Thoracic aorta (tissue), 2 donors: ENCODE measurements at places on chromosomes 2 and 18.

DNA sequence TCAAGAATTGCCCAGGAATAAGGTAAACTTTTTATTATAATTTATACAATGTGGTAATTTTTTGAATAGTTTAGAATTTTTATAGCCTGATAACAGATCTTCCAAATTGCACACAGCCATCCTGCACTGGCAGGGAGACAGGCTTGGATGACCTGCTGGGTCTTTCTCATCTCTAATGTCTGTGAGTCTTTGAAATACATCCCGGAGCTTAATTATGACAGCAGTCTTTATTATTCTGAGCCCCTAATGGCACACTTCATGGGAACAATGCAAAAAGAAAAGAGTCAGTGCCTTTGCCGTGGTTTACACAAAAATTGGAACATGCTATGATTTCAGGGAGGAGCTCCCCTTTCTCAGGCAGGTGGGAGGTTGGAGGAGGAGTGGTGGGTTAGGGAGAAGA is 71.0 kb downstream of the TMEM182 start:
- DNase-seq, result no peak

- DNase-seq, result no peak
These were observed 1.1 kb upstream of the TMEFF2 start for GRCh38 chr2:192195548-192196418.

DNA sequence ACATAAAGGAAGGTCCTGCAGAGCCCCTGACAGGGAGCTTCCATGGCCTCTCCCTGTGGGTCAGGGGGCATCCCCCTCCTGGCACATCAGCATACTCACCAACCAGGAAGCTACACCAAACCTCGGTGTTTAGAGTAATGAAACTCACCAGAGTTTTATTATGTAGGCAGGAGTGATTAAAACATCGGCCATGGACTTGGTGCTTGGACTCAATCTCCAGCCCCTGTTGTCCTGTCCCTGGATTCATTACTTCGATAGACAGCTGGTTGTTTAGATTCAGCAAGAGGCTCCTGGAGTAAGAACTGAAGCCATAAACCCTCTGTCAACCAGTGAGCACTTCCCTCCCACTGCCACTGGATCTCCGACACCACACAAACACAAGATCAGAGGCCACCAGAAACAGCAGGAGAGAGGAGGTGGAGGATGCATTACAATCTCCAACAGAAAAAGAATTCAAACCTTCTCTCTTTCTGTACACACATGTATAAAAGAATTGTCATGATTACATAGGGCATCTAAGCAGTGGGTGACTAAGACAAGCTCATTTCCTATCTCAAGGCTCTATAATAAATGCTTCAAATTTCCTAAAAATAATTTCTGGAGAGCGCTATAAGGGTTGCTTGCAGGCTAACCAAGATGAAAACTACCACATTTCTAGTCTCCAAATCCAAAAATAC is 27.2 kb downstream of the TBC1D8 start:
- no peak for DNase-seq

GRCh38 chr2:70328921-70329561 is 27.2 kb upstream of the FAM136A start:
- DNase-seq, result no peak

- DNase-seq, result no peak
These were observed 74.5 kb downstream of the MDH1 start for GRCh38 chr2:63663013-63663864.

DNA sequence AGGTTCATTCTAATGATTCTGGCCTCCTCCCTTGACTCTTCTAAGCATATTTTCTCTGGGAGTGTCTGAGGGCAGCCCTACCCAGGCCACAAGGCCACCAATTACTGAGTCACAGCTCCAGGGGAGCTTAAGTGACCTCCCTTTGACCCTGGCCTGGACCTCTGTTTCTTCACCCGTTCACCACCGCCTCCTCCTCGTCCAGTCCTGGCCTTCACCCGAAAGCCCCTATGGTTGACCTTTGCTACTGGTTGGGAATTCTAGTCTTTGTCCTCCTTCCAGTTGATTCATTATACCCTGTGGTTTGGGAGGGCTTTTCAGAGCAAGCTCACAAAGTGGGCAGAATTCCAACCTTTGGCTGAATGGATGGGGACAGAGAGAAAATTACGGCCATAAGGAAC is 72.6 kb downstream of the NRP2 start:
- DNase-seq, result no peak

- DNase-seq, result no peak
These were observed 286.1 kb downstream of the SOX11 start for GRCh38 chr2:5978131-5978751.

- DNase-seq, result no peak
These were observed 5.9 kb downstream of the SCYGR3 start for GRCh38 chr2:227608561-227609338.

GRCh38 chr2:88666576-88666975 is 24.9 kb upstream of the RPIA start:
- no peak for DNase-seq

DNA sequence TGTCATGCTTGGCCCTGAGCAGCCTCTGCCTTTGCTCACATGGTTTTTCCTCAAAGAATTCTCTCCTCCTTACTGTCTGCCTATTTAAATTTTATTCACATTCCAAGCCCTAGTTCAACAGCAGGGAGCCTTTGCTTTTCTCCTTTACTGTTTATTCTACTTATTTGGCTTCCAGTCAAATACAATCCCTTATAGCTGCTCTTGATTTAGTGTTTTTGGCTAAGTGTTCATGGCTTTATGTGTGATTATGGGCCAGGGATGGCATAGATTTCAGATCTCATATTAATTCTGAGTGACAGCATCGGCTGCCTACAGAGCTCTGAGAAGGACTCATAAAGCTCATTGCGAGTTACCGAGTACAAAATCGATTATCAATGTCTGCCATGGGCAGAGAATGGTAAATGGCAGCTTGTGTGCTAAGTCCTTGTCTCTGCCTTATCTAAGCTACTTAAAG is 106.7 kb downstream of the METTL8 start:
- DNase-seq, result no peak

GRCh38 chr2:42835577-42836371 is 43.4 kb upstream of the HAAO start:
- DNase-seq, result peak; percentile 37

- DNase-seq, result no peak
These were observed 192.0 kb downstream of the EPHA4 start for GRCh38 chr2:221380062-221380461.

DNA sequence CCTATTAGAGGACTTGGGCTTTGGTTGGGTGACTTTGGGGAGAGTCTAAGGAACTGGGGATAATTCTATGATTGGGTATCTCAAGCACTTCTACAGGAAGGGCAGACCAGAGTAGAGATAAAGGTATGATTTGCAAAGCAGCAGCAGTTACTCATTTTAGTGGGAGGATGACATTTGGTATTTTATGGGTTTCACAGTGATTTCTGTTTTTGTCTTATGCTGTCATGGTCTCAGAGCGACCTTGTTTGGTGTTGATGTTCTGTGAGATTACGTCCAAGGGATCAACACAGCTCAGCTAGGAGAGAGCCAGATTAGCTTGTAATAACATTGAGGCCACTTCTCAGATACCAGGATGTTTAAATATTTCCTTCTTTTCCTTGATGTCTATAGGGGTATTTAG is 18.2 kb downstream of the TTR start:
- no peak for DNase-seq
